NCI-H774 (cell line): ENCODE measurements at places on chromosomes 3 and 15.

GRCh38 chr3:197003461-197004385 is 25.9 kb downstream of the MELTF start:
- peak; percentile 44 for DNase-seq

DNA sequence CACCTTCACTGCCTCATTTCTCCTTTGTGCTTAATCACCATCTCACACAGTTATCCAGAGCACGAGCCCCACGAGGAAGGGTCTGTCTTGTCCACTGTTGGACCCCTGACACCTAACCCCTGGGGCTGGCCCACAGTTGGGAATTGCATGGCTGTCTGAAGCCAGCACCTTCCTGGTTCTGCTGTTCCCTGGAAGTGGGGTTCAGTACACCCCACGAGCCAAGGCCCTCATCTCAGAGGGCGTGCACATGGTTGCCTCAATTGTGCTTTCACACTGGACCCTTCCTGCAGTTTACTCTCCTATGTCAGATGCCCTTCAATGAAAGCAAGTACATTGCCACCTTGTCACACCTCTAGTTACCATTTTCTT is 30.7 kb downstream of the BTD start:
- DNase-seq, result no peak

- no peak for DNase-seq
Measured at GRCh38 chr3:157067114-157067513, 92.8 kb downstream of the CCNL1 start.

DNA sequence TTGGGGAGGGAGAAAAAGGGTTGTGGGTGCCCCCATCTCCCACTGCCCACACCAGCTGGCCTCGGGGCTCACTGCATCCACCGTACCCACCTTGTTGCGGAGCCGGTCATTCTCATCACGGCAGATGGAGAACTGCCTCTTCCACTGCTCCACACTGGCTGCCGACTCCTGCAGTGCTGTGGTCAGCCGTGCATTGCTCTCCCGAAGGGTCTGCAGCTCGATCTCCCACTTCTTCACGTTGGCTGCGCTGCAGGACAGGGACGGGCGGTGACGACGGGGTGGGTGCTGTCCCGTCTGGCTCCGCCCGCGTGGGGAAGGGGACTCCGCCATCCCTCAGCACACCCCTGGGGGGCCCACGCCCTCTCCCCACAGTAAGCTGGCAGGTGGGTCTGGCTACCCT is 45.1 kb downstream of the WHAMM start:
- DNase-seq, result no peak

GRCh38 chr3:32432045-32432710 is 40.5 kb downstream of the CMTM7 start:
- DNase-seq, result no peak

- DNase-seq, result no peak
Measured at GRCh38 chr3:36097209-36097608, 283.1 kb upstream of the STAC start.

GRCh38 chr3:52399593-52399992 is 45.3 kb downstream of the SEMA3G start:
- no peak for DNase-seq

- no peak for DNase-seq
Measured at GRCh38 chr3:197014942-197015575, 14.6 kb downstream of the MELTF start.

- DNase-seq, result no peak
Measured at GRCh38 chr3:20015525-20015924, 3.5 kb upstream of the PP2D1 start.

GRCh38 chr3:23979569-23979968 is 34.5 kb downstream of the NR1D2 start:
- no peak for DNase-seq

DNA sequence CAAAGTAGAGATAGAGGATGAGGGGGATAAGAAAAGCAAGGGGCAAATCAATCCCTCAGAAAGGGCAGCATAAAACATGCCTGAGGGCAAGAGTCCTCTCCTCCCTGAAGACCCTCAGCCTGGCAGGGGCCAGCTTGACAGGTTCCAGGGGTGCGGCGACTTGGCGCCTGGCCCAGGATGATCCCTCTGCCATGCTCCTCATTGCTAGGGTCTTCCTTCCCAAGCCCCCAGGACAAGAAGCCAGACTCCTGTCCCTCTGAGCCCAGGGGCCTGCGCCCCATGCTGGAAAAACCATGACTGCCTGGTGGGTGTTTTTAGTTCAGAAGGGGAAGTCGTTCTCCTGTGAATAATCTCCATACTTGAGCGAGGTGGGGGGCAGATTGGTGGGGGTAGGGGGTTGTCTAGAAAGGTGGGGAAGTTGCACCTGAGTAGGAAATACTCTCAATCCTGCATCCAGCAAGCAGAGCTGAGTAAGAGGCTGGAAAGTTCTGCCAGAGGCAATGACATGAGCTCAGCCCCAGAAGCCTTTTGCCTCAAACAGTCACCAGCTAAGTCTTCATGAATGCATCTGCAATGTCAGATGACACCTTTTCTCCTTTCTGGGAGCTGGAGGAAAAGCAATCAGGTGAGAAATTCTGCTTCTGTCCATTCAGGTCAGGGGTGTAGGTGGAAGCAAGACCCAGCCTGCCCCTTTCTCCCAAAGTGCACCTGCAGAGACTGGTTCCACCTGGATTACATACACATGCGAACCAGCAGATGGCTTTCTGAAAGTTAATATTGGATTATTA is 18.3 kb downstream of the SLC12A8 start:
- no peak for DNase-seq
